MG63 (cell line): ENCODE measurements at places on chromosomes 6 and 20. TPM values are rescaled to one million over a fixed set of nuclear protein-coding genes. Genes with fewer than 3 reads are reported as not detected.

Gene TAF8
- total RNA-seq: 20.8 and 29.5 TPM in 2 replicates

Gene PPP1R16B
- not detected in 2 replicates for total RNA-seq

Gene KHDRBS2
- not detected in 2 replicates for total RNA-seq

Gene PRPH2
- total RNA-seq: not detected in 2 replicates

Gene MATN4
- not detected in 2 replicates for total RNA-seq

Gene FUT9
- not detected in 2 replicates for total RNA-seq

Gene MEP1A
- total RNA-seq: not detected in 2 replicates

Gene PAK5
- not detected in 2 replicates for total RNA-seq

Gene PRR18
- 0.05 and 1.3 TPM in 2 replicates for total RNA-seq

Gene TRIM31
- not detected in 2 replicates for total RNA-seq
